Fibroblast of skin of right quadriceps (primary cell): ENCODE measurements at places on chromosomes 4 and X.

DNA sequence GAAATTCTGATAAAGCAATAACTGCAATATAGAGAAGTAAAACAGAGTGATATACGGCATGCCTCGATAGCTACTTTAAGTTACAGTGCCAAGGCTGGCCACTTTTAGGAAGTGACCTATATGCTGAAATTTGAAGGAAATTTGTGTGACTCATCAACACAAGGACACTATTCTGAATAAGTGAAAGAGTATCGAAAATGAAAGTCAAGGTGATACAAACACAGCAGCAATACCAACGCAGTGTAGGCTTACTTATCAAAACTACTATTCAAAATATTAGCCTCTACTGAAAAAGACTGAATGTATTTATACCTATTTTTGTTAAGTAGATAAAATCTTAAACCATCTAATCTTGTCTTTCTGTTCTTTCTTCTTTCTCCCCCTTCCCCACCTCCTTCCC, 459.9 kb upstream of the GNPDA2 start:
- no peak for DNase-seq

- no peak for DNase-seq
These were observed 702 bp upstream of the CDKN2AIP start for GRCh38 chr4:183443655-183444213.

GRCh38 chrX:122945328-122945727, 238.8 kb upstream of the GRIA3 start:
- peak; percentile 11 for DNase-seq

GRCh38 chr4:72846280-72847111, 223.0 kb downstream of the COX18 start:
- no peak for DNase-seq

- DNase-seq = peak; percentile 31
These were observed 94.3 kb upstream of the PGRMC2 start for GRCh38 chr4:128381748-128382559.

- peak; percentile 0 for DNase-seq
These were observed 50.9 kb upstream of the PRDX4 start for GRCh38 chrX:23616361-23616760.

GRCh38 chr4:150826306-150826705, 188.8 kb downstream of the LRBA start:
- no peak for DNase-seq

GRCh38 chrX:11533199-11533651, 132.5 kb downstream of the ARHGAP6 start:
- DNase-seq = peak; percentile 74

DNA sequence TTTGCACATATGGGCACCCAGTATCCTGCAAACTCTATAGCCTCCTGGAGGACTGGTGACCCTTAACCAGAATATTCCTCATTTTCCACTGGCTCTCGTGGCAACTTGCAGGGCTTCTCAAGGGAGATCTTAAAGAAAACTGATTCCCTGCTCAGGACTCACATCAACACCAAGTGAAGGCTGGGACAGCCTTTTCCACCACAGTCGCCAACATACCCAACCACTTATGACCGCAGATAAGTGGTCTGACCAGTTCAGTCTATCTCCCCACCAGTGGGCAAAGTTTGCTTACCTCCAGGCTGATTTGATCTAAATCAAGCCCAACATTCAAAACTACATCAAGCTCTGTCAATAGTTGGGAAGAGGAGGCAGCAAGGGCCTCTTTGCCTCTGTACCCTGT, 289.3 kb upstream of the GATB start:
- DNase-seq = no peak

DNA sequence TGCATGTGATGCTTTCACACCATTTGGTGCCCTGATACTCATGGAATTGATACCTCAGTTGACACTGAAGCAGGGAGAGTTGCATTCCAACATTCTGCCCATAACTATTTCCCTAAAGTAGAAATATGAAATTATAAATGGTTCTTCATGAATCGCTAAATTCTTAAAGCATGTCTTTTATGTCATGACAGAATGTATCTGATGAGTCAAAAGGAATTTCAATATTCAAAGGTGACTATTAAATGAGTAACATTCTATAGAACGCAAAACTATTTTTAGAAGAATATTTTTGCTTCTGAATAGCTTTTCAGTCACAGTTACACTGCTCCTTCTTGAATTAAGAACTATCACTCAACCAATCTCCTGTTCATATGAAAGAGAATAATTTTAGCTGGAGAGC, 152.8 kb downstream of the ADGRA3 start:
- peak; percentile 44 for DNase-seq

- DNase-seq = no peak
These were observed 82.9 kb downstream of the OR13H1 start for GRCh38 chrX:131626681-131627296.

DNA sequence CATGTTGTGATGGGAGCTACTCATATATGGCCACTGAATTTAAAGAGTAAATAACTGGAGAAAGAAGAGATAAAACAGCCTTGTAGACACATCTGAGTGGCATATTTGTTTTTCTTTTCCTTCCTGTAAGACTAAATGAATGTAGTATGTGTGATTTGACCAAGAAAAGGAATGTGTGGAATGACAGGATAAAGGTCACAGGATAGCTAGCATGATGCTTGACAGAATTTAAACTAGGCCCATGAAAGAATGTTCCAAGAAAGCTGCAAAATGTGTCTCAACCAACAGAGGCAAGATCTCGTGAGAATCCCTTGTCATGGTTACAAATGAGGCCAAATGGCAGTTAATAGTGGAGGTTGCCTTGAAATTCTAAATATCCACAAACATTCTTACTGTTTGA, 137.0 kb downstream of the KCNIP4 start:
- DNase-seq = peak; percentile 51

- DNase-seq = no peak
These were observed 43.9 kb downstream of the ALPK1 start for GRCh38 chr4:112341033-112341432.

DNA sequence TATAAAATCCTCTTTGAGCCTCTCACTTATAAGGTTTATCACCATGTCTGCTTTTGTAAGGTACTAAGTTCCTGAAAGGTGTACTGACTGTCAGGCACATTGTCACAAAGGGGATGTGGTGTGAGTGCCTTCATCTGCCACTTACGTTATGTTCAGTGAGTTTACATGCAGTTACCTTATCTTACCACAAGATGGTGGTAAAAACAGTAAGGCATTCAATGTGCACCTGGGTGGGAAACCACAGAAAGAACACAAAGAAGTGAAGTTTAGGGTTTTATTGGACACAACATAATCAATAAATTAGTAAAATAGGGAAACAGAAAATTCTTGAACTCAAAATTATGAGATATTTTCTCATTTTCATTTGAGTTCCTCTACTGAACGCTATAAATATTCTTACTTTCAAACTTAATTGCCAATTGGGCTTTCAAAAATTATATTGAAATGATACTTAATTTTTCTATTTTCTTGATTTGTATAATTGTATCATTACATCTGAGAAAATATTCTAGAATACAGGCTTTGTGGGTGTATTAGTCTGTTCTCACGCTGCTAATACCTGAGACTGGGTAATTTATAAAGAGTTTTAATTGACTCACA, 650.8 kb downstream of the PCDH7 start:
- peak; percentile 40 for DNase-seq

DNA sequence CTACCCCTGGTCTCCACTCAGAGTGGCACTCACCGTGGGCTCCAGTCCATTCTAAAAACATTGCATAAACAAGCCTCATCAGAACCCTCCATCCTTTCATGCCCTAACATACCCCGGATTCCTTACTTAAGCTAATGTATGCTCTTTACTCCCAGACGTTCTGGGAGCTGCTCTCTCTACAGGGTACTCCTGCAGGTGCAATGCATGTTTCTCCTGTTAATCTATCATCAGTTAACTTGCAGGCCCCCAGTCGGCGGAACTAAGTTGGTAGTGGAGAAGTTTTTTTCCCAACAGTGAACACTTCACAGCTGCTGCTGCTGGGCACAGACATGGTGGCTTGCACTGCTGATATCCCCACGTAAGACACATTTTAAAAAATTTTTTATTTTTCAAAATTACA, 161.6 kb upstream of the FAT1 start:
- DNase-seq = no peak

GRCh38 chr4:146041139-146042004, 102.7 kb upstream of the ZNF827 start:
- no peak for DNase-seq

- peak; percentile 99 for DNase-seq
These were observed 268.6 kb upstream of the SLIT2 start for GRCh38 chr4:19983072-19983471.

GRCh38 chr4:26884486-26884988, 23.9 kb downstream of the STIM2 start:
- no peak for DNase-seq

DNA sequence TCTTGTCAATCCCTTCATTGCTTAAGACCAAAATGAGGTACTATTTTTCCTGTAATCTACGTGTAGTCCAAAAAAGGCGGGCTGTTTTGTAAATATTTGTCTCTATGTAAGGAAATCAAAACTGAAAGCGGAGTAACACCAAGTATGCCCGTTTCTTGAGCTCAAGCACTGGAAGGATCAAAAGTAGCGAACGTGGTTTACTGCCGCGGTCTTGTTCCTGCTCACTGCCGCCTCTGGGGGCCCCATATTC, 71.5 kb downstream of the AFF1 start:
- no peak for DNase-seq

DNA sequence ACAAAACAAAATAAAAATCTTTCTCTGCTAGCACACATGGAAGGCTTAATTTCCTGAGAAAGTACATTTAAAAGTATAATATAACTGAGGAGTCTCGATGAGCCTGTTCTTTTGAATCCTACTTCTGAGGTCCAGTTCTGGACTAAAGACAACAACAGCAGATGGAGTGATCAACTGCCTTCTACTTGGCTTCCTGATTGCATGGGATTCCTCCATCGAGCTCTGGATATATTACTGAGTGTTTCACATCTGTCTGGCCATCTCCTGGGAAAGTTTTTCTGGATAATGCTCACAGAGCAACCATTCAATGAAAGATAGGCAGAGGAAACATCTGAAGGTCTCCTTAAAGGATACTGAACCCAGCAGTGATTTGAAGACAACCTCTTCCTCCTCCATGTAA, 42.6 kb downstream of the KDR start:
- no peak for DNase-seq

DNA sequence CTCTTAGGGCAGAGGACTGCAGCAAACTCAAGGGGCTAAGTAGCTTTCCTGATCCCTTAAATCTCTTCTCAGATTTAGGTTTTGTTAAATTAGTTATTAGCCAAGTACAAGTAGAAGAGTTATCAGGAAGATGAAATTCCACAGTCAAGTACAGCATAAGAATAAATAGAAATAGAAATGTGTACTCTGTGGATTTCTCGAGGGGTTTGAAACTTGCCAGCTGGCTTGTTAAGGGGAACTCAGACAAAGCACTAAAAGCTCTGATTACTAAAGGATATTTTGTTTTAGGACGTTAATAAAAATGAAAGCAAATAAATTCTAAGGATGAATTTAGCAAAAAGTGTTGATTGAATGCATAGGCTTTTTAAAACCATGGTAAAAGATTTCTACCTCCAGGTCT, 654.6 kb downstream of the RAPGEF2 start:
- DNase-seq = no peak

DNA sequence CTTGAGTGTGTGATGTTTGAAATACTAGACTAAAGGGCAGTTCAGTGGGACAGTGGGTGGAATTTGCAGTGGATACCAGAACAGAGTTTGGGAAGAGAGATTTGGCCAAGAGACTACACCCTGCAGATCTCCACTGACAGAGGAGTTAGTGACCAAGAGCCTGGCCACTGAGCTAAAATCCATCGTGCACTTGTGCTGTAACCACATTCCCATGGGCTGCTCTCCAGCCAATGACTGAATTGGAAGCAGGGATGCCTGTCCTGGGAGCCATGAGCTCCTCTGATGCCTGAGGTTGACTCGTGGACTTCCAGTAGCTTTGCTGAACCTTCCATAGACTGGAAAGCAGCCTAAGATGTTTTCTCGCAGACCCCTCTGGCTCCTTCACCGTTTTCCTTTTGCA, 296.1 kb downstream of the TRIML1 start:
- no peak for DNase-seq

DNA sequence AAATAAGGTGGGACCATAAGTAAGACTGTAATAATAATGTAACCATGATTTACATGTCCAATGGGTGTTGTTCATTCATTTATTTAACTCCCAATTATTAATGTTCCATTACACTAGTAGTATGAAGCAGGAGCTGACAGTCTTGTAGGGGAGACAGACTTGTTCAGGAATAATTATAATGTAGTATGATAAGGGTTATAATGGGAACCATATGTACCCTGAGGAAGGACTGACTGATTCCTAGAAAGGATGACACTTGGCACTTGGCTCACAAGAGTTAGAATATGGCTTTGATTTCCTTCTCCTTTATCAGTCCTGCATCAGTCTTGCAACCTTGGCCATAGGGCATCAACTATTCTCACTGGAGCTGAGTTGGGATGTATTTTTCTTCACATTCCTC, 24.2 kb downstream of the PCDH7 start:
- DNase-seq = no peak

DNA sequence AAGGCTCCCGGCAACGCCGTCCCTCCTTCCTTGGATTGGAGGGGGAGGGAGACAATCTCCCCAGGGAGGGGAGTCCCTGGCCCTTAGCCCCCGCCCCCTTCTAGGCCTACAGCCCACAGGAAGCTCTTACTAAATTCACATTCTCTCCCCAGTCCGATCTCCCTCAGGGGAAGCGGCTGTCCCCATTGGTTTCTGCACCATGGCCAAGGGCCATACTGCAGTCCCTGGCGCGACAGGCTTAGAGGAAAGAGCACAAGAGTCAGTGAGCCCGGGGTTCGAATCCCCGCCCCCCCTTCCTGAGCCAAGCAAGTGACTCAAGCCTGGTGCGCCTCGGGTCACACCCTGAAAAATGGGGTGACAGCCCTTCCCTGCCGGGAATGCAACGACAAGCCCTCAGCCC, 1.1 kb downstream of the ABLIM2 start:
- no peak for DNase-seq

- no peak for DNase-seq
These were observed 34.7 kb upstream of the SORCS2 start for GRCh38 chr4:7157666-7158065.

- DNase-seq = no peak
These were observed 23.4 kb downstream of the L1CAM start for GRCh38 chrX:153862369-153863250.

GRCh38 chr4:96205143-96205936, 365.4 kb downstream of the PDHA2 start:
- no peak for DNase-seq

DNA sequence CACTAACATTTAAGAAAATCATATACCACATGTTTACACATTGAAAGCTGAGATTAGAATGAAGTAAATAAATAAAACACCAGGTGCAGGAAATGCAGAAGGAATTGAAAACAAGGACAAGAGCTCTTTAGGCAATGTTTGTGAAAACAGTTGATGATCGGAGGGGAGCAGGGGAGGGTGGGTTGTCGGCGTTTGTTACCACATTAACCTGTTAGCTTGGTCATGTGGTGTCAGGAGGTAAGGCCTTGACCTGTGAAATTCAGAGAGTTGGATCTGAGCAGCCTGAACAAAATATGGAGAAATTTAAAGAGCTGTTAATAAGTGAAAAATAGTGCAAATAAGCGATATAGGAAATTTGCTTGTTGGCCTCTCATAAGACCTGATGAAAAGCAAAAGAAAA, 759.9 kb downstream of the PDHA2 start:
- DNase-seq = no peak

- DNase-seq = no peak
These were observed 270.3 kb downstream of the DTHD1 start for GRCh38 chr4:36551697-36552214.

- DNase-seq = no peak
These were observed 51.2 kb downstream of the TBL1X start for GRCh38 chrX:9515973-9516538.
